Muscle of leg (tissue), 16 donors: ENCODE measurements at places on chromosomes 3 and 15. TPM values are rescaled to one million over a fixed set of nuclear protein-coding genes. Genes with fewer than 3 reads are reported as not detected.
A peak's percentile ranks its signal among the peaks of the same experiment; 100 is the strongest.

GRCh38 chr3:10942690-10943205 is 49.8 kb upstream of the SLC6A1 start:
- DNase-seq = no peak

- DNase-seq = no peak
Measured at GRCh38 chr15:92205255-92205739, 188.4 kb upstream of the ST8SIA2 start.

DNA sequence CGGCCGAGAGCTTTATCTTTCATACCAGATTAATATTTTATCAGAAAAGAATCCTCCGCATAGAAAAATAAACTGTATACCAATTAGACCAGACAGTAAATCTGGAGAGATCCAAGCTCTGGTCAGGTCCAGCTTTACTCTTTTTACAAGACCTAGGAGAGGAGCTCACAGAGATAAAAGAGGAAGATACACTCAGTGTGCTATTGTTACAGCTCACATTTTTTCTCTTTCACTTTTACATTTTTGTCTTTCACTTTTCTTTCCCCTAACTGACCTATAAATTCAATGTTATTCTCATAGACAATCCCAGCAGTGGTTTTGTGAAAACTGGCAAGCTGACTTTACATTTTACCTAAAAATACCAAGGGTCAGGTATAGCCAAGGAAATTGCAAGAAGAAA is 55.8 kb downstream of the GUCA1C start:
- no peak for DNase-seq

DNA sequence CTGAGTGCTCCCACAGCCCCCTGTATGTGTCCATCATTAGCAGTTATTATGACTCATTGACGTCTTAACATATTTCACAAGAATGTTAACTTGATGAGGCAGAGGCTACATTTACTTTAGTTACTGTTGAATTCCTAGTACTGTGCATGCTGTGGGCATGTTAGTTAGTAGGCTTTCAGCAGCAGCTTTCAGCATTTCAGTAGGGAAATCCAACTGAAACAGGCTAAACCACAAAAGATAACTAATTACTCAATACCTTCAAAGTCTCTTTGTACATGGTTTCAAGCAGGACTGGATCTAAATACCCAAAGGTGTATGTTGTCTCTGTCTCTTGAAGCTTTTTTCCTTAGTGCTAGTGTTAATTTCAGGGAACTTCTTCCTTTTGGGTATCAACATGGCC is 229.9 kb upstream of the SUCLG2 start:
- no peak for DNase-seq

GRCh38 chr15:90190606-90191343 is 10.4 kb upstream of the SEMA4B start:
- no peak for DNase-seq

- no peak for DNase-seq
Measured at GRCh38 chr3:170506556-170506955, 79.3 kb downstream of the SLC7A14 start.

DNA sequence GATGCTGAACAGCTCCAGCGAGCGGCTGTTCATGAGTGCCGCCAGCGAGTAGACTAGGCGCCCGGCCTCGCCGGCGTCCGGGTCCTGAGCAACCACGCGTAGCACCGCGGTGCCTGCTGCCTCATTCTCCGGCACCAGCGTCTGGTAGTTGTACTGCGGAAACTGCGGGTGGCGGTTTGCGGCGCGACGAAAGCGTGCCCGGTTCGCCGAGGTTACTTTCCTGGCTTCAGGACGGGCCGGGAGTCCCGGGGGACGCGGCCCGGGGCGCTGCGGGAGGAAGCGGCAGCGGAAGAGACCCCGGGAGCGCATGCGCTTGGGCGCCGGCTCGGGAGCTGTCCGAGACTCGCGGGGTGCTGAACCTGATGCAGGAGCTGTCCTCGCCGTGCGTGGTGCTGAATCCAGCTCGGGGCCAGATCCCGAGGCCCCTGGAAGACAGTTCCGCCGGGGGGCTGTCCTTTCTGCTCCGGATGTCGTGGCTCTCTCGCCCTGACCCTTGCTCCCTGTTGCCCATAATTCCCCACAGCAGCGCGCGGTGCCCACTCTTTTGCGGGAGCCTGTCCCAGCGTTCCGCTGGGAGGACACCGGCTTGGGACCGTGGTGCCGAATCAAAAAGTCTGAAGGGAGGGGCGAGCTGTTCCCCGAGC is 1.1 kb downstream of the CELSR3 start:
- DNase-seq = peak; percentile 61

DNA sequence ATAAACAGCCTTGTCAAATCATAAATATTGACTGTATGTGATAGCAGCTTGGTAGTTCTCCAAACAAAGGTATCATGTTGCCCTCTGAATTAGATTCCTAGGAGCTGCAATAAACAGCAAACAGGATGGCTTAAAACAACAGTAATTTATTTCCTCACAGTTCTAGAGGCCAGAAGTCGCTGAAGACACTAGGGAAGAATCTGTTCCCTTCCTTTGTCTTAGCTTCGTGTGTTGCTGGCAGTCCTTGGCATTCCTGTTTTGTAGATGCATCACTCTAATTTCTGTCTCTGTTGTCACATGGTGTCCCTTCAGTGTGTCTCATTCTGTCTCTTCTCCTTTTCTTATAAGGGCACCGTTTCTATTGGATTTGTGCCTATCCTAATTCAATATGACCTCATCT is 679.3 kb downstream of the OTOL1 start:
- no peak for DNase-seq

- no peak for DNase-seq
Measured at GRCh38 chr15:57548835-57549234, 42.9 kb upstream of the MYZAP start.

- DNase-seq = no peak
Measured at GRCh38 chr3:14378415-14378814, 24.0 kb upstream of the SLC6A6 start.

DNA sequence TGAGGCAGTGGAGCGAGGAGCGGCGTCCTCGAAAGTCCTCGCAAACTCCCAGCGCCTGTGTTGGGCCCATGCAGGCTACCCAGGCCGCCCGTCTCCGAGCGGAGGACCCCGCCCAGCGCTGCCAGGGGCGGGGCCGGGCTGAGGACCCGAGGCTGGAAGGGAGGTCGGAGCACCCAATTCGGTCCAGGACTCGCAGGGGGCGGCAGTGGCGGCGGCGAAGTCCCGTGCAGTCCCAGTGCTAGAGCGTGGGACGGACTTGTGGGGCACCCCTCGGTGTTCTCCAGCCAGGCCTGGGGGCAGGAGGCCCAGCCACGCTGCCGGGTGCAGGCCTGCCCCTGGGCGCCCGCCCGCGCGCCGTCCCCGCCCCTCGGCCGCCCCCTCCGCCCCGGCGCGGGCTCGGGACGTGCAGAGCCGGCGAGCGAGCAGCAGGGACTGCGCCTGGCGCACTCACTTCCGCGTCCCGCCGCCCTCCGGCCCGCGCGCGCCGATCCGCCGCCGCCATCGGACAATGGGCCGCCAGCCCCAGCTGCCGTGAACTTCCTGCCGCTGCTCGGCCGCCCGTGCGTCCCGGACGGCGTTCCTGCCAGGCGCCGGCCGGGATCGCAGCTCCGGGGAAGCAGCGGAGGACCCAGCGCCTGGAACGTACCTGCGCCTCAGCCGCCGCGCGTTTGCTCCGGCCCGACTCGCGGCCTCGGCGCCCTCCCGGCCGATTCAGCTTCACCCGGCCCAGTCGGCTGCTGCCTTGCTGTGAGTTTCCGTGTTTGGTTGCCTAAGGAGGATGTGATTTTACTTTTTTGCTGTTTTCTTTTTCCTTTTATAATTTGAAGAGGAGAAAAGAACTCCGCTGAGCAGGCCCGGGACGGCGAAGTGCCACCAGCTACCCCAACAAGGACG is 596 bp upstream of the LIMD1 start:
- DNase-seq = peak; percentile 89

- no peak for DNase-seq
Measured at GRCh38 chr3:134377896-134378295, 3.6 kb upstream of the AMOTL2 start.

GRCh38 chr3:196706731-196707130 is 5.3 kb downstream of the CEP19 start:
- DNase-seq = no peak

Gene GREM1
- total RNA-seq = 1.3 TPM

Gene CD200R1
- 2.5 TPM for total RNA-seq

Gene SNTN
- not detected for total RNA-seq

Gene TRA2B
- total RNA-seq = 119 TPM

Gene ARNT2
- 4.9 TPM for total RNA-seq

Gene SGO1
- total RNA-seq = 4.2 TPM

Gene ROPN1
- total RNA-seq = not detected

Gene POC1A
- total RNA-seq = 3.1 TPM
